Stimulated activated CD4-positive, alpha-beta T cell treated with anti-CD3 and anti-CD28 coated beads, Interleukin-15, amount 100 ng/mL, for 1 hour (primary cell): ENCODE measurements at places on chromosomes 2 and 18.

GRCh38 chr2:121092095-121092494 is 192.9 kb downstream of the TFCP2L1 start:
- no peak for DNase-seq

DNA sequence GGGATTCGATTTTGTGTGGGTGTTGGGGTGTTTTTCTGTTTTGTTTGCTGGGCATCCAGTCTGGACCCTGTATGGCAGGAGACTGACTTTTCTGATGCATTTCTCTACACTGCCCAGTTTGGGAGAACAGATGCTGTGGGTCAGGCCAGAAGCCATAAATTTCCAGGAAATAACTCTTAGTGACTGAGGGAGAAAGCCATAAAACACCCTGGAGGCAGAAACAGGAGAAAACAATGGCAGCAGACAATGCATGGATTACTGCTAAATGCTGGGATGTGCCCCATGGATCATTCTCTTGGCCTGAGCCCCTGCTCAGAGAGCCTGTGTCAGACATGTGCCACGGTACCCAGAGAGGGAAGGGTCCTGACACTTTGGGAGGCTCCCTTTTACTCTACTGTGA is 133.6 kb upstream of the CAPN13 start:
- no peak for DNase-seq

DNA sequence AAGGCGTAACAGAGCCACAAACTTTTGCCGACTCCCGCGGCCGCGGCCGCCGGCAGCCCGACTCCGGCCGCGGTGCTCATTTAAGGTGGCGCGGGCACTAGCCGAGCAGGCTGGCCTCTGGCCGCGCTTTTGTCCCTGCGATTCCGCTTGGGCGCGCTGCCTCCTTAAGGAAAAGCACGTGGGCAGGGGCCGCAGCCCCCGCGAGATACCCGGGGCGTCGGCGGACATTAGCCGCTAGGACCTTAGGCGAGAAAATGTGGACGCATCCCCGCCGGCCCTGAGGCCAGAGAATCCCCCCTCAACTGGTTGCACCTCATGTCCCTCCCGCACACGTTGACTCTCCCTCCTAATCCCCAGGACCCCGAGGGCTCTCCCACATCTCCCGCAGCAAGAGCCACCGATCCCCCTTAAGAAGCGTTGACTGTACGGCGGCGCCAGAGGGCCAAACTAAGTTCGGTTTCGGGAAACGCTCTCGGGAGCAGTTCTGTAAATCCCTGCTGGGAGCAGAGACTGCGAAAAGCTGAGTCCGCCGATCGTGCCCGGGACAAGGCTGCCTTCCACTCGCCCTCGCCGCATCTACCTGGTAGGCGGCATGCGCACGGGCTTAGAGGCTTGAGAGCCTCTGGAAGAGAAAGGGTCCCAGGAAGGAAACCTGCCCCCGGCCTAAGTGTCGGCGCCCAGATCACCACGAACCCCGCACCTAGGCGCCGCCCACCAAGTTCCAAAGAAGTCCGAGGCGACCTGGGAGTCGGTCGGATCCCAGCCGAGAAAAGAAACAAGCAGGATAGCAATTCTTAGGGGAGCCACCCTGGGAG is 1.8 kb upstream of the SATB2 start:
- peak; percentile 62 for DNase-seq

DNA sequence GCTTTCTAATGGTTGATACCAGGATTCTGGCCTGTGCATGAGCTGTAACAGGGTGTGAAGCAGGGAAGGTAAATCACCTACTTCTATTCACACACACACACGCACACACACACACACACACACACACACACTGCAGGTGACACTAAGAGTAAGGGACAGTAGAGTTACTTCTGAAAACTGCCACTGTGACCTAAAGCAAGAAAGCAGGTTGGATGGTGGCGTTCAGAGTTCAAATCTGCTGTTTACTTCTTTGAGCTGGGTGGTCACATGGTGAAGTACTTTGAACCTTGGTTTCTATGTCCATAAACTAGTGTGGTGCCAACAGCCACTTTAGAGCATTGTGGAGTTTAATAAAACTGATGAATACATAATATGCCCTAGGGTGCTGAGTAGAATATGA is 248.0 kb downstream of the PIEZO2 start:
- DNase-seq = no peak

- no peak for DNase-seq
These were observed 1.7 kb downstream of the ZAP70 start for GRCh38 chr2:97714950-97715652.

- no peak for DNase-seq
These were observed 73.3 kb downstream of the NAB1 start for GRCh38 chr2:190722061-190722759.

GRCh38 chr2:5798084-5798483 is 105.9 kb downstream of the SOX11 start:
- DNase-seq = no peak

GRCh38 chr2:197073701-197074433 is 147.4 kb upstream of the PGAP1 start:
- DNase-seq = no peak

- DNase-seq = no peak
These were observed 10.6 kb upstream of the GALNT5 start for GRCh38 chr2:157246765-157247407.

DNA sequence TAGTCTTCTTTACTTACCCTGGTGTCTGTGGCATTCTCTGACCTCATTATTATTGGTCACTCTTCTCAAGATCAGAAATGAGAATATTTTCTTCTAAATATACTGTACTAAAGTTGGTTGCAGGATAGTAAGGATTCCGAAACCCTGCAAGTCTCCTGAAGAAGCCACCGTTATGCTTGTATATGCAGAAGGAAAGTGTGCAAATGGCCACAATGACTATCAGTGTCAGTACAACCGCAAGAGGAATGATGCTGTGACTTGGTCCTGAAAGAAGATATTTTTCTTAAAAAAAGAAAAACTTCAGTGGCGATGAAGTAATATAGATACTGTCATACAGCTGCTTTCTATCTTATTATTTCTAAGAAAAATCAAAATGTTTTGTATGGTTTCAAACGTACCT is 120.7 kb downstream of the PLA2R1 start:
- DNase-seq = no peak

DNA sequence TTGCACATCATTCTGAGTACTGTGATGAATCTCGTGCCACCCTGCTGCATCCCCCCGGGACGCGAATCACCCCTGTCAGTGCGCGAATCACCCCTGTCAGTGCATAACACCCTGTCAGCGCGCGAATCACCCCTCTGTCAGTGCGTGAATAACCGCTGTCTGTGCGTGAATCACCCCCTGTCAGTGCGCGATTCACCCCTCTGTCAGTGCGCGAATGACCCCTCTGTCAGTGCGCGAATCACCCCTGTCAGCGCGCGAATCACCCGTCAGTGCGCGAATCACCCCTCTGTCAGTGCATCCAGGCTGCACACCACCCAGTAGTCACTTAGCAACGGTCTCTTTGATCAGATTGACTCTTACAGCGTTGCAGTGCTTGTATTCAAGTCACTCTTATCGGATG is 134.4 kb upstream of the TPO start:
- DNase-seq = no peak

- DNase-seq = no peak
These were observed 13.9 kb downstream of the FN1 start for GRCh38 chr2:215421859-215422461.

GRCh38 chr2:53987336-53987921 is 16.6 kb upstream of the PSME4 start:
- DNase-seq = no peak

GRCh38 chr2:31693882-31694281 is 113.1 kb upstream of the SRD5A2 start:
- no peak for DNase-seq

GRCh38 chr2:27249891-27250651 is 12.8 kb downstream of the SLC30A3 start:
- no peak for DNase-seq

DNA sequence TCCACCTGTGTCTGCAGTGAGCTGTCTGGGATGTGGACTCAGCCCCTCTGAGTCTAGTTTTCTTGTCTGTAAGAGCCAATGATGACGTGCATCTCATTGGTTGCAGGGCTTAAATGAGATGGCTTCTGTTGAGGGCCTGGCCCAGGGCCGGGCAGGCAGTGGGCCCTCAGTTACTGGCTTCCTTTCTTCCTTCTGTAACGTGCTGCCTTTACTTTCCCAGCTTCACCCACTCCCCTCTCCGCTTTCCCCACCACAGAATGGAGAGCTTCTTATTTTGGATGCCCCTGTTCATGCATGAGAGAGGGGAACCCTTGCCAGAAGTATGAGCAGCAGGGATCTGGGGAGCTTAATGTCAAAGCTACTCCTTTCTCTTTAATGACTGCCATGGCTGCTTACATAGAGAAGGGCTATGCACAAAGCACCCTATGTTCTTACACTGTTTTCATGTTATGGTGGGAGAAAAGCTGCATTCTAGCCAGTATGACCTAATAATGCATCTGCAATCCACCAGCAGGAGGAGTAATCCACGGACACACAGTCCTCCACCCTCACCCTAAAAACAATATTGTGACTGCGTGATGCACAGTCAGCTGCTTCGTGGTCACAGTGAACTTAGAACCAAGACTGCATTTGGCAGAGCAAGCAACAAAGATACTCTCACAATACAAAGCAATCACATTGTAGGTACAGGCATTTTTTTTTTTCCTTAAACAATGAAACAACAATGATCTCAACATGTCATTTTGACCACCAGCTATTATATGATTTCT is 37.2 kb downstream of the CREG2 start:
- no peak for DNase-seq

- peak; percentile 71 for DNase-seq
These were observed 5.8 kb downstream of the PRLH start for GRCh38 chr2:237572021-237572741.

- DNase-seq = no peak
These were observed 38.9 kb downstream of the THAP4 start for GRCh38 chr2:241598061-241598460.

GRCh38 chr2:140988597-140988996 is 1142.2 kb downstream of the LRP1B start:
- no peak for DNase-seq

GRCh38 chr18:46169464-46169941 is 65.3 kb downstream of the HAUS1 start:
- no peak for DNase-seq

DNA sequence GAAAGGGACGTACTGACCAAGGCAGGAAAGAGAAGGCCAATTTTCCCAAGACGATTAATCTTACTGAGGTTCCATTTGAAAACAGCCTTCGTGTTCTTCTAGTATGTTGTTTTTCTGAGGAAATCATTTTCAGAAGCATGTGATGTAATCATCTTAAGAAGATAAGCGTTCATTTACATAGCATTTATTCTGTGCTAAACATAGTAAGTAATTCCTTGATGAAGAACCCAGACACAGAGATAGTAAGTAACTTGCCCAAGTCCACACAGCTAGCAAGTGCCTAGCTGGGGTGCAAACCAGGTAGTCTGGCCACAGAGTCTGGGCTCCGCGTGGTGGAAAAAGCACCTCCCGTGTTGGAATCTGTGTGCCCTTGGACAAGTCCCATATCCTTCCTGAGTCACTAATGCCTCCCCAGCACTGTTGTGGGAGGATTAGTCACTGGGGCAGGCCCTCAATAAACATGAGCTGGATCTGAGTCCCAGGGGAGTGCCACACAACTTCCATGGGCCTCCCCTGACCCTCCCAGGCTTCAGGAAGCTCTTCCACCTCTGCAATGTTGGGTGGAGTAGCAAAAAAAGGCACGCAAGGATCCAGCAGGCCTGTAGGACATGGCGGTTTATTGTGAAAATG is 26.9 kb upstream of the ASAP2 start:
- DNase-seq = no peak

GRCh38 chr2:1140389-1141003 is 189.8 kb downstream of the SNTG2 start:
- peak; percentile 42 for DNase-seq

GRCh38 chr2:173862612-173863217 is 102.5 kb downstream of the SP3 start:
- DNase-seq = no peak
